H9 (cell line): ENCODE measurements at places on chromosomes 7 and 10. TPM values are rescaled to one million over a fixed set of nuclear protein-coding genes. Genes with fewer than 3 reads are reported as not detected.

GRCh38 chr7:22762866-22763265 lies 35.9 kb downstream of the IL6 start:
- no peaks in the 10 kb centered on the region for H3K27me3 ChIP-seq
- H3K4me1 ChIP-seq, result no peaks in the 10 kb centered on the region
- H3K36me3 ChIP-seq, result no peaks in the 10 kb centered on the region

- no peaks in the 10 kb centered on the region for H3K4me1 ChIP-seq
- no peak for DNase-seq
- H3K27ac ChIP-seq, result no peak overlapping the region
- H3K36me3 ChIP-seq, result no peaks in the 10 kb centered on the region
- no peak overlapping the region for H3K4me3 ChIP-seq
Measured at GRCh38 chr10:111747751-111748150, 435.8 kb downstream of the GPAM start.

DNA sequence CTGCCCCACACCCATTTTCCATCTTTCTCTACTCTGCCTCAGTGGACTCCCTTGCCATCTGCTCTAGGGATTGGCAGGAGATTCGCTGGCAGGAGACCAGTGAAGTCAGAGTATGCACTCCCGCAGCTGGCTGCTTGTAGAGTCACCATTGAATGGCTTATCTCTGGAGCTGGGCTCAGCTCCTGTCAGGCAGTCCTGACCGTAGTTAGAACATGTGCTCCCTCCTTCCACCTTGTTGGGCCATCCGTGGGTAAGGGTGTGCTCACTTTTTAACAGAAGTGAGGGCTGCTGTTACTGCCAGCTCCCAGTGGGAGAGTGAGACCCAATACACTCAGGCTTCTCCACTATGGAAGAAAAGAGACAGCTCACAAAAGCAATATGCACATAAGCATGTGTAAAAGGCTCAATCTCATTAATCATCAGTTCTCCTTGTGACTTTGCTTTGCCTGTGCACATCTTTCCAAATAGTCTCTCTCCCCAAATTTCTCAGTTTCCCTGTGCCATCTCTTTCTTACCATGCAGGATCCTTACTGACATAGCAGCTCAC lies 773.3 kb downstream of the GRID1 start:
- no peaks in the 10 kb centered on the region for H3K4me1 ChIP-seq
- H3K27me3 ChIP-seq, result no peaks in the 10 kb centered on the region
- no peak overlapping the region for H3K27ac ChIP-seq
- no peak overlapping the region for H3K4me3 ChIP-seq
- no peaks in the 10 kb centered on the region for H3K36me3 ChIP-seq
- no peak for DNase-seq

GRCh38 chr10:92923416-92923815 lies 75.1 kb downstream of the EXOC6 start:
- no peaks in the 10 kb centered on the region for H3K27me3 ChIP-seq
- no peak overlapping the region for H3K4me3 ChIP-seq
- H3K4me1 ChIP-seq, result no peaks in the 10 kb centered on the region
- 0 out of 3 replicates have a peak, but pooled peaks cover 1% of the 10 kb centered on the region for H3K36me3 ChIP-seq

The MYH16 gene
- total RNA-seq, result not detected in 2 replicates

The GBX1 gene
- total RNA-seq, result not detected in 2 replicates

The CRTAC1 gene
- total RNA-seq, result 0.46 and 0.48 TPM in 2 replicates

The ADAM12 gene
- total RNA-seq, result 0.24 and 0.35 TPM in 2 replicates
